ENCODE measurements at places on chromosomes 16 and 17. TPM values are rescaled to one million over a fixed set of nuclear protein-coding genes. Genes with fewer than 3 reads are reported as not detected.

Gene ATP6V0D1
- total RNA-seq: 113 TPM

Gene TMC5
- 0.20 TPM for total RNA-seq

Gene NOMO2
- 83.4 TPM for total RNA-seq

Gene ZFPM1
- 4.3 TPM for total RNA-seq

Gene SUPT6H
- total RNA-seq: 48.5 TPM

GRCh38 chr17:56593086-56593645 is 333 bp upstream of the NOG start:
- H3K4me3 ChIP-seq: peak overlapping the region; percentile 46
- no peaks in the 10 kb centered on the region for H3K36me3 ChIP-seq
- DNase-seq: peak; percentile 61
- peak overlapping the region; percentile 64 for H3K27ac ChIP-seq
- peaks cover 36% of the 10 kb centered on the region for H3K4me1 ChIP-seq

- no peak overlapping the region for H3K27ac ChIP-seq
- H3K36me3 ChIP-seq: peaks cover 8% of the 10 kb centered on the region
- no peaks in the 10 kb centered on the region for H3K27me3 ChIP-seq
- H3K4me3 ChIP-seq: no peak overlapping the region
- DNase-seq: no peak
These were observed 14.5 kb downstream of the RPS6KB1 start for GRCh38 chr17:59907467-59907866.

DNA sequence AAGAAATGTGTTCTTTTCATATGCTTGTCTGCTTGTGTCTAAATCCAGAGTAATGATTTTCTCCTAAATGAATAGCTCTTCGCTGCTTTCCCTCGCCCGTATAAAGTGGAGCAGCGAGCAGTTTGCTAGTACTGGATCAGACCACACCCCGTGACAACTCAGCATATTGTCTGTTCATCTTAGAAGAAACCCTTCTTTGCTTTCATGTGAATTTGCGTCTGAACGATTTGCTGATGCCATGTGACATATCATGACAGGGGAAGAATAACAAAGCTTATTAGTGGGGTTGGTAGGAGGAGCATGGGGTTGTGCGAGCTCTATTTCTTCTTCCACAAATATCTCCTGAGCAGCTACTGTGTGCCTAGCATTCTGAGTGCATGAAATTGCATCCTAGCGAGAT is 44.1 kb upstream of the CACNG4 start:
- no peak for DNase-seq
- no peak overlapping the region for H3K27ac ChIP-seq
- H3K4me1 ChIP-seq: no peaks in the 10 kb centered on the region
- no peak overlapping the region for H3K4me3 ChIP-seq

DNA sequence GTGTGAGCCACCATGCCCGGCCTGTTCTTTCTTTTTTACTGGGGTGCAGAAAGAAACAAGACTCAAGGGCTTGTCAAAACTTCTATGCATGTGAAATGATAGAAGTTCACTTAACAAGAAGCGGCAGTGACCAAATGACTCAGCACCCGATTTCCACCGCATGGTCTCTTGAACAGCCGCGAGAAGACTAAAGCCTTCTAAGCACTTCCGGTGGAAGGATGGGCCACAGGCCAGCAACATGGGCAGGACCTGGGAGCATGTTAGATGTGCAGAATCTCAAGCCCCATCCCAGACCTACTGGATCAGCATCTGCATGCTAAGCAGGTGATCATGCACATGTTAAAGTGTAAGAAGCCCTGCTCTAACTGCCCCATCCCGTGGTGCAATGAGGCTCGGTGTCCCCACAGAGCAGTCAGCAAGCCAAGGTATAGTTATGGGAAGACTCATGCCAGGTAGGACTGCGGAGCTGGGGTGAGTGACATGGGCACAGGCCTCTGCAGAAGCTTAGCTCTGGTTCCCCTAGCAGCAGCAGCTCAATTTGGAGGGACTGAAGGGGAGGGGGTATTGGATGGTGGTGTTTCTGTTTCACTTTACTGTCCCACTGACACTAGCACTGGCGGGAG is 88.5 kb upstream of the HNF1B start:
- no peak overlapping the region for H3K4me3 ChIP-seq
- H3K36me3 ChIP-seq: no peaks in the 10 kb centered on the region
- H3K27me3 ChIP-seq: no peaks in the 10 kb centered on the region
- no peak overlapping the region for H3K27ac ChIP-seq
- DNase-seq: no peak

GRCh38 chr16:56145369-56145768 is 45.9 kb upstream of the GNAO1 start:
- no peaks in the 10 kb centered on the region for H3K27me3 ChIP-seq
- no peaks in the 10 kb centered on the region for H3K36me3 ChIP-seq
- no peak overlapping the region for H3K4me3 ChIP-seq
- no peaks in the 10 kb centered on the region for H3K4me1 ChIP-seq
- DNase-seq: no peak

DNA sequence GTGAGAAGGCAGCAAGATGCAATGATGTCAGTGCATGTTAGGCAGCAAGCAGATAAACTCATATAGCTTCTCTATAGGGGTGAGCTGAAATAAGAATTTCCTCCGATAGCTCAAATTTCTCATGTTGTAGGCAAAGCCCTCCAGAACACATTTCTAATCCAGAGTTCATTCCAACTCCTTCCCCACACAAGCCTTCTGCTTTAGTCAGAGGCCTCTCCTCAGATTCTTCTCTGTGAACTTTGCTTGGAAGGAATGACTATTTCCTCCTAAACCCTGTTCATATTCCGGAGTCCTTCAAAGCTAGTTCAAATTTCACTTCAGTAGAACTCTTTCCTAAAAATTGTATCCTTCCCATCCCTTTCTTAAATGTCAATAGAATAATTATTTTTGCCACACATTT is 144.8 kb downstream of the KCNJ2 start:
- H3K27ac ChIP-seq: no peak overlapping the region
- H3K27me3 ChIP-seq: no peaks in the 10 kb centered on the region
- H3K36me3 ChIP-seq: no peaks in the 10 kb centered on the region
- no peaks in the 10 kb centered on the region for H3K4me1 ChIP-seq

DNA sequence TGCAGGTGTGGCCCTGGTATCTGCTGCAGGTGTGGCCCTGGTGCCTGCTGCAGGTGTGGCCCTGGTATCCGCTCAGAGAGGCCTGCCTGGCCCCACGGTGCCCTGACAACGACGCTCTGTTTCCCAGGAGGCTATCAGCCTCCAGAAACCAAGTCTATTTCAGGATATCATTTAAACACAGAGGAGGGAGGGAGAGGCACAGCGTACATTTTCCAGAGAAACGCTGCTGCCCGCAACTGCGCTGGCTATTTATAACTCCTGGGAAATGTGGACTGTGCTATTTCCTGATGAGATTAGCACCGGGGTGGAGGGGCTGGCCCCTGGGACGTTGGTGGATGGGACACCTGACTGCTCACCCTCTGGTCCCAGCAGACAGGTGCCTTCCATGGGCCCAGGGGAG is 22.5 kb downstream of the TIMM22 start:
- no peak overlapping the region for H3K4me3 ChIP-seq
- peaks cover 20% of the 10 kb centered on the region for H3K4me1 ChIP-seq
- no peak for DNase-seq
- no peak overlapping the region for H3K27ac ChIP-seq
- no peaks in the 10 kb centered on the region for H3K27me3 ChIP-seq
- H3K36me3 ChIP-seq: peaks cover 65% of the 10 kb centered on the region

DNA sequence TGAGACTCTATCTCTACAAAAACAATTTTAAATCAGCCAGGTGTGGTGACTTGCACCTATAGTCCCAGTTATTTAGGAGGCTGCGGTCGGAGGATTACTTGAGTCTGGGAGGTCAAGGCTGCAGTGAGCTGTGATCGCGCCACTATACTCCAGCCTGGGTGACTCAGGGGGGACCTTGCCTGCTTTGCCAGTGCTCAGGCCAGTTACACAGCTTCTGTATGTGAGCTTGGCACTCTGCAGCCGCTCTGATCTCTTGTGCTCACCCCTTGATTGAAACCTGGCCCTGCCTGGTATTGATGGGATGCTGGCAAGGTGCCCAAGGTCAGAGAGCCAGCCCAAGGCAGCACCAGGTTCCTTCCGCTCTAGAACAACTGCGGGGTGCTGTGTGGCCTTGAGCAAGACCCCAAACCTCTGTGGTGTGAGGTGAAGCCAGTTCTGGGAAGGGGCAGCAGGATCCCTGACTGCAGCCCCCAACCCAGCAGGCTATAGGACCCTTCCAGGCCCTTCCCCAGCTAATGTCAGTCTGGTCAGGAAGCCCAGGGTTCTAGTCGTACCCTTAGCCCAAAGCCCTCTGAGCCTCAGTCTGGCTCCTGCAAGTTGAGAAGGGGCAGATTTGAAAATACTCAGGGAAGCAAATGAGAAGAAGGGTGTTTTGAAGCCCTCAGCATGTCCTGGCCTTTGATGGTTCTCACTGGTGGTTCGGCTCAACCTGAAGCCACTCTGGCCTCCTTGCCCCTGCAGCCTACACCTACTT is 18.9 kb downstream of the MMP15 start:
- H3K27ac ChIP-seq: no peak overlapping the region
- DNase-seq: no peak
- peaks cover 35% of the 10 kb centered on the region for H3K4me1 ChIP-seq

DNA sequence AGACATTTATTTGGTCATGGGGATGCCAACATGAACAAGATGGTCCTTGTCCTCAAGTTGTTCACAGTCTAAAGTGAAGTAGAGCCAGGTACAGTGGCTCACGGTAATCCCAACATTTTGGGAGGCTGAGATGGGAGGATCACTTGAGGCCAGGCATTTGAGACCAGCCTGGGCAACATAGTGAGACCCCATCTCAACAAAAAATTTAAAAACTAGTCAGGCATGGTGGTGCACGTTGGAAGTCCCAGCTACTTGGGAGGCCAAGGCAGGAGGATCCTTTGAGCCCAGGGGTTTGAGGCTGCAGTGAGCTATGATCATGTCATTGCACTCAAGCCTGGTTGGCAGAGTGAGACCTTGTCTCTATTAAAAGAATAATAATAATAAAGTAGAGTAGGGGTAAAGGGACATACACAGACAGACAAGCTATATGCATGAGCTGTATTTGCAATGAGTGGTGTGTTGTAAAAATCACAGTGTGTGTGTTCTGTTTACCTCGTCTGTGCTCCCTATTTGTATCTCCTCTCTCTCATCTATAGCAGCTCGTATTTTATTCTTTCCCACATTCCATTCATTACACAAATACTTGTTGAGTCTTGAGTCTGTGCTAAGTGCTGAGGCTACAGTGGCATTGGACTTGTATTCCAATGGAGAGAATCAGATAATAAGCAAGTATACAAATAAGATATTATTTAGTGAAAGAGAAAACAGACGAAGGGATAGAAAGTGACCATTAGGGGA is 73.9 kb upstream of the DHX40 start:
- no peak overlapping the region for H3K4me3 ChIP-seq
- no peak overlapping the region for H3K27ac ChIP-seq
- no peaks in the 10 kb centered on the region for H3K4me1 ChIP-seq
- H3K36me3 ChIP-seq: no peaks in the 10 kb centered on the region

- no peak overlapping the region for H3K27ac ChIP-seq
- no peaks in the 10 kb centered on the region for H3K4me1 ChIP-seq
- no peak overlapping the region for H3K4me3 ChIP-seq
- no peaks in the 10 kb centered on the region for H3K27me3 ChIP-seq
- DNase-seq: no peak
These were observed 16.8 kb upstream of the TRPV2 start for GRCh38 chr17:16398270-16399267.

All from spinal cord (tissue), 10 donors.